ENCODE measurements at places on chromosomes 3 and 15.
A peak's percentile ranks its signal among the peaks of the same experiment; 100 is the strongest.

GRCh38 chr3:72238010-72238691, 453.2 kb upstream of the PROK2 start:
- no peak for DNase-seq

DNA sequence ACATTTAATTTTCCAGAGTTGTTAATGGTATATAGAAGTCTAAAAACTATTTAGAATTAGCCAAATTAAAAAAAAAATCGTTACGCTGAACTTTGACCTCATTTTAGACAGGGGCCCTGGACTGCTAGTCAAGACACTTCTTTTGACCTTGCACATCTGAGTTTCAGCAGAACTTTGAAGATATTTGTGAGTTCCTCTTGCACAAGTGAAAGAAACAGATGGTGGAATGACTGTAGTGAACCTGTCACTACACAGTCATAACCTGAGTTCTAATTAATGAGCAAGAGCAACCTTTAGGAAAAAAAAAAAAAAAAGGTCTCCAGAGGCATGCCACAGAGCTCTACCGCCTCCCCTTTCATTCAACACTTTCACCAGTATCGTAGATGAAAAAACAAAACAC, 5.3 kb downstream of the MYO5C start:
- no peak for DNase-seq

DNA sequence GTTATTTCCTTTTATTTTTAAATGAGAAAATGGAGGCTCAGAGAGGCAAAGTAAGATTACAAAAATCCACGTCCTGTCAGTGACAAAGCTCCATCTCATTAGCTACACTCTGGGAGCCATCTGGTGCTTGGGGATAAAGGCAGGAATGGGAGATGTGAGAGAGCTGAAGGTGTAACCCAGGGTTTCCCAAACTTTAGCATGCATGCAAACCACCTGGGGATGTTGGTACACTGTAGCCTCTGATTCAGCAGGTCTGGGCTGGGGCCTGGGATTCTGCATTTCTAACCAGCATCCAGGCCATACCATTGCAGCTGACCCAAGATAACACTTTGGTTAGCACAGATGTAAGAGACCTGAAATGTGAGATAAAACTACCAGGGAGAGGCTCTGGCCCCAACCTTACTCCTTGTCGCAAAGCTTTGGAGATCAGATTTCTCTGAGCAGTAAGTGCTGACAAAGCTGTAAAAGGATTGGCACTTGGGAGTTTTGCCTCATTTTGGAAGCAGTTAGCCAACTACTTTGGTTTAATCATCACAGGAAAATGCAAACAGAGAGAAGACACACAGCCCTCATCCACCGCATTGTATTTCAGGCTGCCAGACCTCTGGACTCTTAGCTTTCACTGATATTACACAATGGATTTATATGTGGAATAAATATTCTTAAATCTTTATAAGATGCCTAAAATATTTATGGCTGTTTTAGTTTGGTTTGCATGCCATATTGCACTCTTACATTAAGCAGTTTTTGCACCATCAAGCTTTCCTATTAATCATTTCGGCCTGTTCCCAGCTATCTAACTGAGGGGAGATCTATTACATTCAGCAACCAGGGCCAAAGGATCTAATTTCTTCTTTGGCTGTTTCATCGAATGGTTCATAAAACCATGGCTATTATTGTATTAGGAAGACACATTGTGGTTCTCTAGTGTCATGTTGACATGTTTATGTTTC, 263.0 kb downstream of the EBLN2 start:
- DNase-seq, result no peak

- DNase-seq, result no peak
These were observed 53.5 kb upstream of the CPNE4 start for GRCh38 chr3:132088291-132088690.

DNA sequence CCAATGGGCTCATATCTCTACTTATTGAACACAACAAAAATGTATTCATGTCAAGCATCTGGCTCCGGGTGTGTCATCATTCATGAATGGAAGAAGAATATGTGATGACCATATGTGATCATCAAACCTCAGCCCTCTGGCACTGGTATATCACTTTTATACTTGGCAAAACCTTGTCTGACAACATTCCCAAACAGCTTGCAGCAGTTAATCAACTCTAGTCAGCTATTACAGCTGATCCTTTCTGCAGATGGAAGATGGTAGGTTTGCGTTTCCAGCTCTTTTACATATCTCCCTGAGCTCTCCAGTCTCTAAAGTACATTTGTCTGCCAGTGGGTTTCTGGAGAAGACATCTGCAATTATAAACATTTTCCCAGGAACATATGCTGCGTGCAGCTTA, 6.6 kb downstream of the PLSCR5 start:
- DNase-seq, result no peak

DNA sequence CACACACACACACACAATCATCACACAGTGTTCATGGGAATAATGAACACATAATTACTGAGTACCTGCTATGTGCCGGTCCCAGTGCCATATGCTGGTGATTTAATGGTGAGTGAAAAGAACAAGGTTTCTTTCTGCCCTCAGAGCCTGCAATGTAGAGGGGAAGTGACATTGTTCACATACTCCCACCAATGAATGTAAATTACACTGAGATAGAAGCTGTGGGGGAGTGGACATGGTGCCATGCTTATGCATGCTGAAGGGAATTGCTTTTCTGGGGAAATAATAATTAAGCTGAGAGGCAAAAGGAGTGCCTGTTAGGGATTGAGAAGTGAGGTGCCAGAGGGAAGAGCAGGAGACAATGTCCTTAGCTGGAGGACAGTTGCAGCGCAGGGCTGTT, 175.1 kb downstream of the MFSD1 start:
- no peak for DNase-seq

- no peak for DNase-seq
These were observed 26.1 kb downstream of the GRK7 start for GRCh38 chr3:141789281-141789680.

DNA sequence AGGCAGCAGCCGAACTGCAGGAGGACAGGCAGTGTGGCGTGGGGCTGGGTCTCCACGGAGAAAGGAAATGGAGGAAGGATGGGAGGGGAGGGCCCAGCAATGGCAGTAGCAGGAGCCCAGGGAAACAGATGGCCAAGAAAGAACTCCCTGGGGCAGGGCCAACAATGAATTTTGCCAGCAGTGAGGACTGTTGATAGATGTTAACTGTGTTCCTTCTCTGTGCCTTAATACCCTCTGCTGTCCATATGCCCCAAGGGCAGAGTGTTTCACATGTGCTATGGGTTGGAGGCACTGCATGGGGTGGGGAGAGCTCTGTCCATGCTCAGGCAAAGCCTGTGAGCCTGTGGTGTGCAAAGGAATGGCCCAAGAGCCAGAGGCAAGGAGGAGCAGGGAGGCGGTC, 70.8 kb upstream of the POMGNT2 start:
- no peak for DNase-seq

DNA sequence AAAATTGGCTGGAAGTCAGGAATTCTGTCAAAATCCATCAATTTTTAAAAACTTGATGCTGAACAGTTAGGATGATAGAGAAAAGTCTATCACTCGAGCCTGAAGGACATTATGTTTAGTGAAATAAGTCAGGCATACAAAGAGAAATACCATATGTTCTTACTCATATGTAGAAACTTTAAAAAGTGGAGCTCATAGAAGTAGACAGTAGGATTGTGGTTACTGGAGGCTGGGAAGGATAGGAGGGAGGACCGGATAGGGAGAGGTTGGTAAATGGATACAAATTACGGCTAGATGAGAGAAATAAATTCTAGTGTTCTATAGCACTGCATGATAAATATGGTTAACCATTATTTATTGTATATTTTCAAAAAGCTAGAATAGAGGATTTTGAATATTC, 389.5 kb upstream of the RASGRP1 start:
- no peak for DNase-seq

- no peak for DNase-seq
These were observed 46.5 kb downstream of the EXOG start for GRCh38 chr3:38542401-38543298.

- DNase-seq, result no peak
These were observed 195.1 kb upstream of the CTDSPL start for GRCh38 chr3:37666618-37667017.

- DNase-seq, result no peak
These were observed 7.9 kb upstream of the CAMK1 start for GRCh38 chr3:9777694-9778021.

DNA sequence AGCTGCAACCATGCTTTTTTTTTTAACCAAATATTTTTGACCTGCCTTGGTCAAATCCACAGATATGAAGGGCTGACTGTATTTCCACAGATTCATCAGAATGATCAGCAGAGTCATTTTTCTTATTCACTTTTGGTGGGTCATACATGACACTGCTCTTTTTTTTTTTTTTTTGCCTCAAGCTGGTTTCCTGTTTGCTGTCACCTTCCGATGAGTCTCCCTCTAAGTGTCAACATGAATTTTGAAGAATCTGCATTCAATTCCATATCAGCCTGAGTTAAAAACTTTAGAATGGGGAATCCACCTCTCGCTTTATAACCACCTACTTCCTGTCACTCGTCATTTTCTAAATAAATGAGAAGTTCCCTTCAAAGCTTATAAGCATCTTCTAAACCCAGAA, 2.2 kb upstream of the SLC12A8 start:
- DNase-seq, result no peak

GRCh38 chr15:65101411-65101890, 13.5 kb downstream of the UBAP1L start:
- no peak for DNase-seq

GRCh38 chr3:156687023-156687422, 12.6 kb downstream of the TIPARP start:
- no peak for DNase-seq

DNA sequence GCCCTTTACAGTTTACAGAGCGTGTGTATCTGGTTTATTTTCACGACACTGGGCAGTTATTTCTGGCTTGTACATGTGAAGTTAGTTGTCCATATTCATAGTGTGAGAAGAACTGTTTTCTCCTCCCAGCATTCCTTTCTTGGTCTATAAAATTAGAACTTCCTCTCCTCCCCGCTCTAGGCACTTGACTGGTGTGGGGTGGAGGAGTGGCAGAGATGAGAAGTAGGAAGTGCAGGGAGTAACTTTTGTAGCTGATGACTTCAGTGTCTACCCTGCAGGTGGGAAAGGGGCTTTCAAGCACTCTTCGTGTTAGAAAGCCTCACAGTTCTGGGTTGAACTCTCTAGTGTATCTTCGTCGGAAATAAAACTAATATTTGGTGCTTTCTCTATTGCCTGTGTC, 13.4 kb downstream of the APOD start:
- no peak for DNase-seq

DNA sequence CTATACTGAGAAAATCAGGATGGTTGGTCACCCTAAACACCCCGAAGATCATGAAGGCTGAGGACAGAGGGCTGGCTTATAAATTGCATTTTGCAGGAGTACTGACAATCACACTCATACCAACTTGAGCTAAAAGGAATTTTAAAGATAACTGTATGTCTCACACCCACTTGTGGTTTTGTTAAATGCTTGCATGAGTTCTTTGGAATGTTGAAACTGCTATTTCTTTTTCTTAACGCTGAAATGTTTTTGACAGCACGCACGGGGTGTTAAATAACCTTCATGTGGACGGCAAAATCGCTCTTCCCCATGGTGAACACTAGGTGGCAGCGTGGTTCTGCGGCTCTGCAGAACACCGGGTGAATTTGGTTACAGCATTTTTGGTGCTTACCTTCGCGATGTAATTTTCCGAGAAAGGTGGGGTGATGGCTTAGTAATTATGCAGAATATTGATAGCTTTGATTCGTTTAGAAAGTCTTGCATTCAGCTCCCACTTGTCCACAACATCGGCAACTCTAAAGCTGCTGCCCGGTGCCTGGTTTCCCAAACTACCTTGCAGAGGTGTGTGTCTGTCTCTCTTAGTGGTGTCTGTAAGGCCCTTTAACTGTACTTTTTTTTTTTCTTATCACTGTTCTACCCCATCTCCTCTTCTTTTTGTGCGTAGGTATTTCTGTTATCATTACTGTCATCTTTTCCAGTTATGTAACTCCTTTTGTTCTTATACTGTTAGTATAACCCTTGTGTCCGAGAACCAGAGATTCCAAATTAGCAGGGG, 51.7 kb downstream of the ARNT2 start:
- peak; percentile 10 for DNase-seq

DNA sequence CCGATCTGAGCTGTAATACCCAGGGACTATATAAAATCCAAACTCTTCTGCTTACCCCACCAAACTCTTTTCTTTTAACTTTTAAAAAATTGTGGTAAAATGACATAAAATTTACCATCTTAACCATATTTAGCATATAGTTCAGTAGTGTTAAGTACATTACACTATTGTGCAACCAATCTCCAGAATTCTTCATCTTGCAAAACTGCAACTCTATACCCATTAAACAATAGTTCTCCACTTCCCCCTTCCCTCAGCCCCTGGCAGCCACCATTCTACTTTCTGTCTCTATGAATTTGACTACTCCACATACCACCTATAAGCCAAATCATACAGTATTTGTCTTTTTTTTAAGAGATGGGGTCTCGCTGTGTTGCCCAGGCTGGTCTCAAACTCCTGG, 38.7 kb downstream of the SENP8 start:
- DNase-seq, result no peak

DNA sequence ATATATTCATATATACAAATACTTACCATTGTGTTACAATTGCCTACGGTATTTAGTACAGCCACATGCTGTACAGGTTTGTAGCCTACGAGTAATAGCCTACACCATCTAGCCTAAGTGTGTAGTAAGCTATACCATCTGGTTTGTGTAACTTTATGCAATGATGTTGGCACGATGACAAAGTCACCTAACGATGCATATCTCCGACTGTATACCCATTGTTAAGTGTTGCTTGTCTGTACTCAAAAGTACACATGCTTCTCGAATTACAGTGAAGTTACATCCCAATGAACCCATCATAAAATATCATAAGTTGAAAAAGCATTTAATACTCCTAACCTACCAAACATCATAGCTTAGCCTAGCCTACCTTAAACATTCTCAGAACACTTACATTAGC, 327.1 kb downstream of the KBTBD8 start:
- no peak for DNase-seq

DNA sequence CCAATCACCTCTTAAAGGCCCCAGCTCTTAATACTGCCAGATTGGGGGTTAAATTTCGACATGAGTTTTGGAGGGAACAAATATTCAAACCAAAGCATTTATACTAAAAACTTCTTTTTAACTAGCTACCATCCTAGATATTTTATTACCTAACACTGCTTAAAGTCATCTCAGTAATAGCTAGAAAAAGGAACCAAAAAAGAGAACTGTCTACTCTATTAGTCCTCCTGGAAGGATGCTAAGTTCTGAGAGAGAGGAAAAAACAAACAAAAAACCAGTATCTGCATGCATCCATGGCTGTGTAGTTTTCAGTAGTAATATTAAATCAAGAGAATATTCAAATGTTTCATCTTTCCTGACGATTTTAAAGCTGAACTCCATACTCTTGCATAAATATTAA, 5.8 kb downstream of the CPOX start:
- DNase-seq, result no peak

GRCh38 chr15:41169781-41170180, 53.7 kb upstream of the INO80 start:
- DNase-seq, result no peak

- DNase-seq, result no peak
These were observed 400 bp downstream of the RAB43 start for GRCh38 chr3:129121016-129121791.
